Fibroblast of the aortic adventitia (primary cell): ENCODE measurements at places on chromosomes 5 and 9. TPM values are rescaled to one million over a fixed set of nuclear protein-coding genes. Genes with fewer than 3 reads are reported as not detected.
A peak's percentile ranks its signal among the peaks of the same experiment; 100 is the strongest.

Gene BNC2
- total RNA-seq = 48.7 and 53.3 TPM in 2 replicates

GRCh38 chr9:113746486-113746885 is 129.6 kb upstream of the ZNF618 start:
- no peak for DNase-seq

- DNase-seq = no peak
Measured at GRCh38 chr9:127753622-127754021, 18.5 kb upstream of the TOR2A start.

- no peak for DNase-seq
Measured at GRCh38 chr5:17275289-17276158, 58.1 kb downstream of the BASP1 start.

GRCh38 chr5:35182910-35183535 is 47.3 kb downstream of the PRLR start:
- DNase-seq = peak; percentile 49

GRCh38 chr9:134872482-134873231 is 8.0 kb upstream of the FCN2 start:
- DNase-seq = no peak

Gene CAMK4
- 2.9 and 5.4 TPM in 2 replicates for total RNA-seq

DNA sequence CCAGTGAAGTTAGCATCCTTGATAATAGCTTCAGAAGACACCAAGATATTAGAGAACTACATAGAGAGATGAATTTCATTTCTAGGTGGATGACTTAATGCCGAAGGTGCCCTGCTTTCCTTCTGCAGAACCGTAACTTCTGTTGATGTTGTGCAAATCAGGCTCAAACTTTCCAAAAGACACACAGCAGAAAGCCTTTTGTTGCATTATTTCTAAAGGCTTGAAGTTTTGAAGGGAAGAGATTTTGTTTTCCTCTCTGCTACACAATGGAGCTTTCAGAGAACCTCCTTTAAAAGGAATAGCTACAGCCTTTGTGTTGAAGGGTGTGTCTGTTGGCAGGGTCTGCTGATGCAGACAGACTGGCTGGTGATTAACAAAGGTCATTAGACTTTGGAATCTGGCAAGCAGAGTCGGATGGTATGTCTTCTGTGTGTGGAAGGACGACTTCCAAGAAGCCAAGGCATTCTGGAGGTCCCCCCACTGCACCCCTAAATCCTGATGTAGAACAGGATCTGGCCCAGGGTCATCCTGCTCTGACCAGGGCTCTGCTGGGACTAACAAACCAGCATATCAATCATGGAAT is 57.8 kb downstream of the ZNF462 start:
- peak; percentile 75 for DNase-seq

Gene PCDHA9
- total RNA-seq = under 0.01 and 0.49 TPM in 2 replicates

Gene PCDH12
- total RNA-seq = under 0.01 and 0.16 TPM in 2 replicates

Gene ADGRD2
- total RNA-seq = not detected in 2 replicates

- DNase-seq = peak; percentile 55
Measured at GRCh38 chr5:107389130-107389774, 281.5 kb downstream of the EFNA5 start.

- peak; percentile 72 for DNase-seq
Measured at GRCh38 chr5:7261049-7261448, 134.9 kb upstream of the ADCY2 start.

DNA sequence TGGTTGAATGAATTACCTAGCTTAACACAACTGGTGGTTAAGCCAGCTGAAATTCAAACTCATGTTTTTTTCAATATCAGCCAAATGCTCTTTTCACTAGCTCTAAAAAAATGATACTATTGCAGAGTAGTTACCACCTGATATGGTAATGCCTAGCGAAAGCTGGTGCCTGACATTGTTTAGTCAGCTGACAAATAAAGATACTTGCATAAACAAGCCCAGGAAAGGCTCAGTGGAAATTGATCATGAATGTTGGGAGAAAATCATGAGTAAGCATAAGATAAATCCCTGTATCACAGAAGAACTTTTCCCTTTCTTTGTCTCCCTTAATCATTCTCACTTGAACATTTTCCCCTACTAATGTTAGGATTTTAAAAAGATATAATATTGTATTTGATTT is 54.6 kb downstream of the FGF10 start:
- DNase-seq = no peak

- DNase-seq = no peak
Measured at GRCh38 chr5:159424123-159424522, 93.8 kb upstream of the IL12B start.

DNA sequence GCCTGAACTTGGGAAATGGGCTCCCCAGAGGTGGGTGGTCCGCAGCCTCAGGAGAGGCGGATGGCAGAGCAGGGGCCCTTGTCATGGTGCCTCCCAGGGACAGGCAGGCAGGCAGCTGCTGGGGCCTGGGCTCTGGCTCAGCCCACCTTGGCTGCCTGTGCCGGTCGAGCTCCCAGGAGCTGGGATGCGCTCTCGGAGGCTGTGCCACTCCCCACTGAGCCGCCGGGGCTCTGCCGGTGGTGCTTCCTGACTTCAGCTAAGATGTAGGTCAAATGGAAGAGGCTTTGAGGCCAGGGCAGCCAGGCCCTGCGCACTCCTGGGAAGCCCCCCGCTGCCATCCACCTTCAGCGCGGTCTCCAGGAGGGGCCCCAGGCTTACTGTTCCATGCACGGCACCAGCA is 41.0 kb downstream of the KCNT1 start:
- no peak for DNase-seq

GRCh38 chr5:58090704-58091103 is 369.2 kb downstream of the PLK2 start:
- DNase-seq = no peak

GRCh38 chr9:107260437-107261081 is 22.5 kb upstream of the RAD23B start:
- DNase-seq = no peak

- no peak for DNase-seq
Measured at GRCh38 chr5:10695759-10696543, 65.1 kb downstream of the DAP start.

Gene FBLL1
- 0.33 TPM in 1 of 2 replicates, not detected in the other for total RNA-seq

Gene MAP1B
- total RNA-seq = 130 and 401 TPM in 2 replicates
